Mononuclear cell (primary cell): ENCODE measurements at places on chromosomes 7 and 10. TPM values are rescaled to one million over a fixed set of nuclear protein-coding genes. Genes with fewer than 3 reads are reported as not detected.

ZP3 gene
- total RNA-seq = 1.7 TPM

CAMK1D gene
- total RNA-seq = 11.0 TPM

PLXNA4 gene
- total RNA-seq = 2.6 TPM

MDFIC gene
- total RNA-seq = 30.5 TPM

C10orf105 gene
- total RNA-seq = 0.31 TPM

VPS37D gene
- total RNA-seq = 0.63 TPM

EN2 gene
- total RNA-seq = not detected

MSS51 gene
- 0.73 TPM for total RNA-seq

CTNNA3 gene
- total RNA-seq = 0.42 TPM

SPDYE9 gene
- total RNA-seq = not detected

SMARCD3 gene
- 35.8 TPM for total RNA-seq
